AG04450 (cell line): ENCODE measurements at places on chromosomes 6 and 20. TPM values are rescaled to one million over a fixed set of nuclear protein-coding genes. Genes with fewer than 3 reads are reported as not detected.

The CGA gene
- 0.19 and 0.26 TPM in 2 replicates for polyA plus RNA-seq

DNA sequence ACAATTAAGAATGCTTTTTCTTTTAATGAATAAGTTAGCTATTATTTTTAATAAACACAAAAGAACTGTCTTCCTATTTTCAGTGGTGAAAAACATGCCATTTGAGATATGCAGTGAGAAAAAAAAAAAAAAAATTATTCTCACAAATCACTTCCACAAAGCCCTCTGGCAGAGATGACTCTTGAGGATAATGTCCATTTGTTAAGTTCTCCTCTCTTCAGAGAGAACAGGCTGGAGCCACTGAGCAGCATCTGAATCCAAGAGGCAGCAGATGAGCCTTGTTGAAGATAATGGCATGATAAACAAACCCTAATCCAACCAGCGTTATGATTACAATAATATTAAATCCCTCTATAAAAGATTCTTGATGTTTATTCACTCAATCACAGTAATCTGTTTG lies 105.0 kb downstream of the PTPRK start:
- no peak for DNase-seq

DNA sequence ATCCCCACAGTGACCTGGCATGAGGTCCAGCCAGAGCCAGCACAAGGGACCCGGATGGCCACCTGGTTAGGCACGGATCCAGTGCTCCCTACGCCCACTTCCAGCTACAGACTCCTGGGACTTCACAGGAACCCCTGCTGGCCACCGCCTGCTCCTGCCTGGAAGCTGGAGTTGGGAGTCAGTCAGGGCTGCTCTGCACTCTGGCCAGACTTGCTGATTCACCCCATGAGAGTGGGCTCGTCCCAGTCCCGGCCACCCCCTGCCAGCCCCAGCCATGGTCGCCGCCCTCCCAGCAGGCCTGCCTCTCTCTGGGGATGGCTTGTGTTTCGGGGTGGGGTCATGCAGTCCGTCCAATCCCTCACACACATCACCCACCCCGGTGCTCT lies 125.8 kb downstream of the DLL1 start:
- no peak for DNase-seq

GRCh38 chr6:75693534-75693933 lies 55.5 kb upstream of the MYO6 start:
- DNase-seq: peak; percentile 1
